ENCODE measurements at places on chromosomes 4 and X.

DNA sequence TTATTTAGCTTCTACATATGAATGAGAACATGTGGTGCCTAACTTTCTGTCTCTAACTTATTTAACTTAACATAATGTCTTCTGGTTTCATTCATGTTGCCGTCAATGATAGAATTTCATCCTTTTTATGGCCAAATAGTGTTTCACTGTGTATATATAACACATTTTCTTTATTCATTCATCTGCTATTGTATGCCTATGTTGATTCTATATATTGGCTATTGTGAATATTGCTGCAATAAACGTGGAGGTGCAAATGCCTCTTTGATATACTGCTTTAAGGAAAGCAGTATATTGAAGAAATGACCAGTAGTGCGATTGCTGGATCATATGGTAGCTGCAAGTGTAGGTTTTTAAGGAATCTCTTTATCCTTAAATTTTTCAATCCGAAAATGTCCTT lies 10.0 kb upstream of the CSN1S1 start:
- DNase-seq = no peak

GRCh38 chrX:133633162-133633561 lies 217.9 kb upstream of the GPC4 start:
- DNase-seq = no peak

DNA sequence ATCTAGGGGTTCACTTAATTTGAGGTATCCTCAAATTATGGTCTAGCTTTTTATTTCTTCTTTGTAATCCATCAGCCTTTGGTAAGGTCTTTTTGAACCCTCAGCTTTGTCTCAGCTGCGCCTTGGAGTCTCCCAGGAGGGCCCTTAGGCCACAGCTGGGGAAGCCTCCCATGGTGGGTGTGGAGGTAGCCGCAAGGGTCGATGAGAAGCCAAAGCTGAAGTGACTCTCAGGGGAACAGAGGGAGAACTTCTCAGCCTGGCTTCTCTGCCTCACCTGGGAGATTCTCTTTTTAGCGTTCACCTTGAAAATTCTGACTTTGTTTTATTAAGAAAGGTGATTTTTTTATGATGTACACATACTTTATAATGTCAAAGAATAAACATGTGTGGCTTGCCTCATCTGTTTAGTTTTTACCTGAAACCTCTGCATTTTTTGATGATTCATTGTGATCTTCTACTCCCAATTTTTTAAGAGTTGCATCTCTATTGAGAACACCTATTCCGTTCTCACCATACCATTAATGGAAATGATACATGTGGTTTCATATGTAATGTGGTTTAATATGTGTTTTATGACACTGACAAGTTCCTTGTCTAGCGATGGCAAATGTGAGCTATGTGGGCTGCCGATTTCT lies 25.6 kb upstream of the SLC25A4 start:
- DNase-seq = no peak

- DNase-seq = no peak
Measured at GRCh38 chr4:155952501-155952901, 1.2 kb downstream of the CTSO start.

- DNase-seq = no peak
Measured at GRCh38 chrX:68685685-68686084, 38.2 kb downstream of the STARD8 start.

DNA sequence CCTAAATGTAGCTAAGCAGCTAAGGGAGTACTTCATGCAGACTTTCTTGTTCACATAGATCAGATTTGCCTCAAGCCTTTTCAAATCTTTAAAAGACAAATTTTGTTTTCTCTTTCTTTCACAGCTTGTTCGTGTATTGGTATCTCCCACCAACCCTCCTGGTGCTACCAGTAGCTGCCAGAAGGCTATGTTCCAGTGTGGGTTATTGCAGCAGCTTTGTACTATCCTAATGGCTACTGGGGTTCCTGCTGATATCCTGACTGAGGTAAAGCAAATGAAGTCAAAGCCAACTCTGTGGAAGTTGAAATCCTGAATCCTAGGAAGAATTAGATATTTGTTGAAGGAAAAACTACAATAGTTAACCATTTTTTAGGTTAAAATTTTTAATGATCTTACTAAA lies 62.6 kb downstream of the USO1 start:
- DNase-seq = no peak

GRCh38 chrX:12947545-12948235 lies 27.2 kb upstream of the TMSB4X start:
- no peak for DNase-seq

GRCh38 chr4:7473081-7473480 lies 38.4 kb upstream of the PSAPL1 start:
- no peak for DNase-seq

DNA sequence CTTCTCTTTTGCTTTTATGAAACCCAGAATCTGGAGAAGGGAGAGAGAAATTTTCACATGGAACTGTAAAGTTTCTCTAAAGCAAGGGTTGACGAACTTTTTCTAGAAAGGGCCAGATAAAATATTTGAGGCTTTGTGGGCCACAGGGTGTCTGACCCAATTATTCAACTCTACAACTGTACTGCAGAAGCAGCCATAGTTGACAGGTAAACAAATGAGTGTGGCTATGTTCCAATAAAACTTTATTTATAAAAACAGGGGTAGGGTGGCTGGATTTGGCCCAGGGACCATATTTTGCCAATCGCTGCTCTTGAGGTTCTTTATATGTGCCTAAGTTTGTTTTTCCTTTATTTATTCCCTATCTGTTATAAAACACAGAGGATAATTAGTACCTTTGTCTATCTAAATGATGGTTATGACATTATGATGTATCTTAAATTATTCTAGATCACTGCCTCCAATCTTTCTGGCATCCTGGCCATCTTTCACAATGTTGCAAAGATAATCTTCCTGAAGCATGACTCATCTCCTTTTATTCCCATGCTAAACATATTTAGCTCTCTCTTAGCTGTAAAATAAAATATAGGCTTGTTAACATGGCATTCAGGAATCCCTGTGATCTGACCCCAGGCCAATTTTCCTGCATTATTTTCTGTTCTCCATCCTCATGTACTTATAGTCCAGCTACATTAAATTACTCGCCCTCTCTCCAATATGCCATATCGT lies 106.8 kb upstream of the CBLL2 start:
- DNase-seq = no peak

- DNase-seq = no peak
Measured at GRCh38 chr4:186942758-186943377, 219.2 kb upstream of the FAT1 start.

DNA sequence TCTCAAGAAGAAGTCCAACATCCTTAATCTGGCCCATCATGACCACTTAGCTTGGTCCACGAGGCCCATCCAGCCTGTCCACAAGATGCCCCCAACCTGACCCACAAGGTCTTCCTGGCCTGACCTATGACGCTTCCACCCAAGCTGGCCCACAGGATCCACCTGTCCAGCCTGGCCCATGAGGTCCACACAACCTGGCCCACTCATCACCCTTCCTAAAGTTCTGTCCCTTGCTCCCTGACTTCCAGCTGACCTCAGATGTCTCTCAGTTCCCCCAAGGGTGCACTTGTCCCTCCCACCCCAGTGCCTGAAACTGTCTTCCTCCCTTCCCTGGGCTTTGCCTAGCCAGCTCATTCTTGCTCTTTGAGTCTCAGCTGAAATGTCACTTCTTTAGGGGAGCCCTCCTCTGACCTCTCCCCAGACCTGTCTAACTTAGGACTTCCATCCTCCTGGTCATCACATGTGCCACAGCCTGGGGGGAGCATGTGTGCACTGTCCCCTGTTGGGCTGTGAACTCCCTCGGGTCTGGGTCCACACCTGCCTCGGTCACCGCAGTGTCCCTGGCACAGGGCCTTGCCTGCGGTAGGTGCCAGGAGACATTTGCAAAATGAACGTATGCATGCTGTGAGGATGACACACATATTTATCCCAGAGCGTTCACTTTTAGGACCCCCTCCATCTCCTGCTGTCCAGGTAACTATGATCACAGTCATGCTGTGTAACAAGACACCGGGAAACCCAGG lies 61.7 kb downstream of the EVC start:
- no peak for DNase-seq

DNA sequence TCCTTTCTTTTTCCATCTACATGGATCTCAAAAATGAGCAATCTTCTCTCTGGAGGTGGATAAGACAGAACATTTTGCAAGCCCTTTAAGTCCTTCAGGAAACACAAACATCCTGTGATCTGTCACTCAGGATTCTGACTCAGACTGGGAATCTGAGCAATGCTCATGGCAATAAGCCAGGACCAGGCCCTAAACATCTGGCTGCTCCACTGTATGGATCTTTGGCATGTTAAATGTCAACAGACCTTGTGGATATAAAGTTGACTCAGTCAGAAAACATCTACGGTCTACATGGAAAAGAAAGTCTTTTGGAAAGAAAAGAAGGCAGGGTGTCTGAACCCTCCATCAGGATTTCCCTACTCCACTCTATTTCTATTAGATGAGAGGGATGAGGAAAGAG lies 17.8 kb upstream of the CHIC2 start:
- no peak for DNase-seq

GRCh38 chrX:150731795-150732194 lies 38.6 kb downstream of the MTMR1 start:
- peak; percentile 10 for DNase-seq

DNA sequence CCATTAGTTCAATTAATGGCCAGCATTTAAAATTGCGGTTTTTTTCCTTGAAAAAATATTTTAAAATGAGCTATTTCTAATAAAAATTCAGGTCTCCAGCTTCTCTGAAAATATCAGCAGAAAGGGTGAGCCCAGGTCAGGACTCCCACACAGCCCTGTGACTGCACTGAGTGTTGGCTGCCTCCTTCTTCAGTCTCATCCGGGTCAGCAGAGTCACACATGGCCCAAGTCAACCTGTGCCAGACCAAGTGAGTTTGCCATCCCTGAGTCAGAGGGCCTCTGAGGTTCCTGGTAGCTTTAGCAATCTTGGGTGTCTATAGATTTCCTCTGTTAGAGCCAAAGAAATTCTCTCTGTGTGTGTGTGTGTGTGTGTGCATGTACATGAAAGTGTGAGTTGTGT lies 22.1 kb upstream of the MSX1 start:
- DNase-seq = no peak

DNA sequence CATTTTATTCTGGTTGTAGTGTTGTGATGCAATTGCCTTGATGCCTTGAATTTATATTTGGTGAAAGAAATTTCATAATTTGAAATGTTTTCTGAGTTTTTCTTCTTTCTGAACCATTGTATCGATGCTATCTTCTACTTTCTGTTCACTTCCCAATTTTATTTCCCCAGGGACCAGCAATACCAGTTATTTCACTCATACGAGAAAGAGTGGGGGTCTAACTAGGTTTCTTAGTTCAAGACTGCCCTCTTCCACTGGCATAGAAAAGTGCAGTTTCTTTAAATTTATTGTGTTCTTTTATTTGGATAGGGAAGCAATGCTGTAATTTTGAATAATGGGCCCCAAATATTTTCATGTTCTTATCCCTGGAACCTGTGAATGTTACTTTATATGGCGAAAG lies 544.0 kb upstream of the ADGRL3 start:
- DNase-seq = no peak

GRCh38 chrX:107672955-107673378 lies 44.7 kb downstream of the PRPS1 start:
- DNase-seq = peak; percentile 71

All from activated naive CD4-positive, alpha-beta T cell treated with anti-CD3 and anti-CD28 coated beads, Interleukin-2, amount 50 U/mL, for 72 hours (primary cell).